ENCODE measurements at places on chromosomes 5 and 9. TPM values are rescaled to one million over a fixed set of nuclear protein-coding genes. Genes with fewer than 3 reads are reported as not detected.
A peak's percentile ranks its signal among the peaks of the same experiment; 100 is the strongest.

PTGER4 gene
- total RNA-seq: 4.7 TPM

GLDC gene
- total RNA-seq: 0.39 TPM

ABCA1 gene
- 7.7 TPM for total RNA-seq

TXNDC8 gene
- not detected for total RNA-seq

CDHR2 gene
- total RNA-seq: not detected

ECSCR gene
- total RNA-seq: 1.5 TPM

CDC14B gene
- 28.6 TPM for total RNA-seq

DNA sequence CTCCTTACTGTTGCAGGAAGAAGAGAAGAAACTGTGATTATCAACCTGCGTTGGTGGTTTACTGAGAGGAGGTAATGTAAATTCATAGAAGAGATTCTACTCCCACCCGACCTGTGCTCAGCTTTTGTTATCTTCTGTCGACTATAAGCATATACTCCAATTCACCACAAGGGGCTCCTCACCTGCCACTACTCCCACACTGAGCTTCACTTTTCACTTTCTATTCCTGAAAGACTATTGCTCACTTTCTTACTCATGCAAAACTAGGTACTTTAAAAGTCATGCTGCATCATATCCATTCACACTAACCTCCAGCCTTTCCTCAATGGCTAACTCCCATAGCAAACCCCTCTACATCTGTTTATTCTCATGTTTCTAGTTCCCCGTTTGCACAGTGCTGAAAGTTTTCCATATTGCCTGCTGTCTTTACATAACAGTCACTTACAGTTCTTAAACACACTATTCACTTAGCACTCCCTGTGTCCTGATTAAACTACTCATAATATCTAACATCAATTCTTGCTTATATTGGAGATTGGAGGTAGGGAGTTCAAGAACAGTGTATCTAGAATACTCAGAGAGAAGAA lies 1062.6 kb downstream of the NR2F1-AS1 start:
- peak; percentile 67 for DNase-seq

- no peak for DNase-seq
These were observed 714 bp upstream of the IER5L start for GRCh38 chr9:129178568-129179382.

GRCh38 chr5:130985776-130986175 lies 179.3 kb downstream of the HINT1 start:
- DNase-seq: no peak

DNA sequence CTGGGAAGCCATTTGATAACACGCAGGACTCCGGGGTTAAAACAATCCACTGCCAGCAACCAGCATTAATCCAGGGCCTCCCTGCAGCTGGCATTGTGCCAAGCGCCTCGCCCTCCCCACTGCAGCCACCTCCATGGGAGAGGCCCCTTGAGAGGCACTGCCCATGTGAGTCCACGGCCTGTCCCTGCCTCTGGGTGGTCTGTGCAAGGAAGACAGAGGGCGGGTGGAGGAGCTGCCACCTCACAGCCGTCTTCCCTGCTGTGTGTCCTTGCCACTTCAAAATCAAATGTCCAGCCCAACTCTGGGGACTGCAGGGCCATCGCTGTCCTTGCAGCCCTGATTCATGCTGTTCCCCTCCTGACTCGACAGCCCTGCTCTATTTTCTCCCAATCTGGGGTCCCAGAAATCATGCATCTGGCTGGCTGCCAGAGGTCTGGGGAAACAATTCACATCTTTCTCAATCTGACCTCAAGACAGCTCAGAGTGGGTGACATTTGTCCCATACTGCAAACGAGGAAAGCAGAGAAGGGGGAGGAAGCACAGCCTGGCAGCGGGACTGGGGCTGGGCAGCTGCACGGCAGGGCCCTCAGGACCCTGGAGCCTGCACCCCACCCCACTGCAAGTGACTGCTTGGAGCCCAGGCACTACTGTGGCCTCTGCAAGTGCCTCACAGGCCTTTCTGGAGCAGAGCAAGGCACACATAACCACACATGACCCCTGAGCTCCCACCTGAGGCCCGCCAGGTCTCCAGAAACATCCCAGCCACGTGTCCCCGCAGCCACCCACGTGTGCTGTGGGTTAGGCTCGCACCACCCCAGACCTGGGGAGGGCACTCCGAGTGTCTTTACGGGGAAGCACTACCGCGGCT lies 15.7 kb downstream of the BRD3OS start:
- no peak for DNase-seq

DNA sequence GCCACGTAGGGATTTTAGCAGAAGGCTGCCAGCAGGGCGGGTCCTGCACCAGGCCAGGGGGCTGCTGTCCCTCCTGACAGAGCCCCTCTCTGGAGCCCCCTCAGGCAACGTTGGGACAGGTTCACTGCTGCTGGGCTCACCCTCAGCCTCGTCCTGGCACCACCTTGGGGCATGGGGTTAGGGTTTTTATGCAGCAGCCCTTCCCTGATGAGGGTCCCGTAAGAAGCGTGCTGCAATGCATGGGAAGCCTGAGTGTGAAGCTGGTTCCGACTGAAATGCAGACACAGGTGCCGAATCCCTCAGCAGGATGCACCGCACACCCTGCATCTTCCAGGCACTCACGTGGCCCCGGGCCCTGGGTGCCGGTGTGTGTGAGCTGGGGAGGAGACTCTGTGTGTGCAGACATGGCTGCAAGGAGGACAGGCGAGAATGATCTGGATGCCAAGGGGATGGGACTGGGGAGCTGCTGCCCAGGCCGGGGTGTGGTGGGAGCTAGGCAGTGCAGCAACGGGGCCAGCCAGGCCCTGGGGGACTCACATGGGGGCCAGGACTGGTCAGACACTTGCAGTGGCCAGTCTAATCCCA lies 27.1 kb downstream of the ZDHHC11B start:
- no peak for DNase-seq

GRCh38 chr9:27602954-27603353 lies 29.7 kb upstream of the C9orf72 start:
- DNase-seq: no peak

DNA sequence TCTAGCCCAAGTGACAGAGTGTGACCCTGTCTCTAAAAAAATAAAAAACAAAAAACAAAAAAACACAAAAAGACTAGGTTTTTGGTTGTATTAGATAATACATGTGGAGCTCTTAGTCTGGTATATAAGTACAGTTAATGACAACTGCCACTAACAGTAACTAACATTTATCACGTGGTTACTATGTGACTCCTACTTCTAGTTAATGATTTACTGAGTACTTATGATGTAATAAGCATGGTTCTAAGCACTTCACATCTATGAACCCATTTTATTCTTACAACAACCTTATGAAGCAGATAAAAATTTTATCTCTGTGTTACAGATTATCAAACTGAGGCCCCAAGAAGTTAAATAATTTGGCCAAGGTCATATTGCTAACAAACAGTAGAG lies 6.1 kb upstream of the TMEFF1 start:
- DNase-seq: no peak

GRCh38 chr5:153883854-153884611 lies 154.7 kb downstream of the FAM114A2 start:
- DNase-seq: peak; percentile 45

DNA sequence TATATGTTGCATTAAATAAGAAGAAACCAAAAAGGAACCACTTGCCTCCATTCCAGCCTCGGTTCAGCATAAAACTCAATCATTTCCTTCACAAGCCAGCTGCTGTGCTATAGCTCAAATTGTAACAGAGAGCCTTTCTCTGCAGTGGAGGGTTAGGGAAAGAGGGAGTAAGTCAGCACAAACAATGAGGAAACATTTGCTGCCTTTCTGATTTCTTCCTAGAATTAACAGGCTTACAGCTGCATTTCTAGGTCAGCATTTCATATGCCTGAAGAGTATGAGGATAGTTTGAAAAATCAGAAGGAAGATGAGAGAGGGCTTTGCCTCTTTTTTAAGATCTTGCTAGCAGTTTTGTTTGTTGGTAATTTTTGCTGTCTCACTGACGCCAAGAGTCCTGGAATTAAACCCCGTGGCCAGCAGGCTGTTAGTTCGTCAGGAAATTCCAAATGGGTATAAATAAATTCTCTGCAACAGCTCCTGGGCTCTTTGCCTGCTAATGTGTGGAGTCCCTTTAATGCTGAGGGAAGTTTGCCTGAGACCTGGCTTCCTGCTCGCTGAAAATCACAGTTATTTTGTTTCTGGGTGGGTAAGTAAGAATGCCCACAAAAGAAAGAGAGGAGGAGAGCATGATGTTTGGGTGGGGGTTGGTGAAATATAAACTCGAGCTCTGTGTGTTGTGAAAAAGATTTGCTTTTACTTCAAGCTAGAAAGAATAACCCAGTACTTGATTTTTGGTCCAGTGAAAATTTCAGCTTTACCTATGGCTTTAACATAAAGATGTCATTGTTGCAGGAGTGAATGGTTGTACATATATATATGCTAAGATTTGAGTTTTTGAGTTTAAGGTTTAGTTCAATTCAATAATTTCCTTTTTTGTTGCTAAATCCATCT lies 148.1 kb upstream of the DMRT1 start:
- DNase-seq: peak; percentile 89

DNA sequence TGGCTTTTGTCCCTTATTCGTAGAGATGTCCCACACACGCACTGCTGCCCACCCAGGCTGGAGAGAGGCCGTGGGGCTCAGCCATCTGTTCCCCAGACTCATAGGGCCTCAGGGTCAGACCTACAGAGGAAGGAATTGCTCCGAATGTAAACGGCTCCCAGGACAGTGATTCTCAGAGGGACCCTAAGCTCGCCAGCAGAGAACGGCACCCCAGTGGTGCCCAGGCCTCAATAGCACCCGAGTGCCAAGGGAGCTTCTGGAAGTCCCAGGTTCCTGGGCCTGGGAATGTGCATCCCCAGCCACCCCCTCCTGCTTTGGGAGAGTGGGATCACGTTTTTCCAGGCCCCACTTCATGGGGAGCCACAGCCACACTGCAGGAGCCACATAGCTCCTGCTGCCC lies 32.9 kb upstream of the CNOT6 start:
- DNase-seq: no peak

- no peak for DNase-seq
These were observed 72.7 kb downstream of the NTRK2 start for GRCh38 chr9:84742261-84742660.

DNA sequence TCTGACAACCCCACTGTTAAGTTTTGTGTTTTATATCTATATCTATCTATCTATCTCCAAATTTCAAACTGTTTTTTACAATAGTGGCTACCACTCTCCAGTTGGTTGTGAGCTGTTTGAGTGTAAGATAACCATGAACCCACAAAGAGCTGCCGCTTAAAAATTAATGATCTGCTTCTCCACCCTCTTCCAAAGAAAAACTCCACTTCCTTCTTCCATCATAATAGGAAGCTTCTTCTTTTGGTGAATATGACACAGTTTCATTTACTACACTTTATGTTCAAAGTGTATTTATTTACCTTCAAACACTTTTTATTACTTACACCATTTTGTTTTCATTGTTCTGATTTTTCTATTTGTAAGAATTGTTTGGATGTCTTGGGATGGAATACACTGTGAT lies 37.9 kb downstream of the SPZ1 start:
- no peak for DNase-seq

- no peak for DNase-seq
These were observed 684.8 kb upstream of the CCNG1 start for GRCh38 chr5:162752612-162753011.

DNA sequence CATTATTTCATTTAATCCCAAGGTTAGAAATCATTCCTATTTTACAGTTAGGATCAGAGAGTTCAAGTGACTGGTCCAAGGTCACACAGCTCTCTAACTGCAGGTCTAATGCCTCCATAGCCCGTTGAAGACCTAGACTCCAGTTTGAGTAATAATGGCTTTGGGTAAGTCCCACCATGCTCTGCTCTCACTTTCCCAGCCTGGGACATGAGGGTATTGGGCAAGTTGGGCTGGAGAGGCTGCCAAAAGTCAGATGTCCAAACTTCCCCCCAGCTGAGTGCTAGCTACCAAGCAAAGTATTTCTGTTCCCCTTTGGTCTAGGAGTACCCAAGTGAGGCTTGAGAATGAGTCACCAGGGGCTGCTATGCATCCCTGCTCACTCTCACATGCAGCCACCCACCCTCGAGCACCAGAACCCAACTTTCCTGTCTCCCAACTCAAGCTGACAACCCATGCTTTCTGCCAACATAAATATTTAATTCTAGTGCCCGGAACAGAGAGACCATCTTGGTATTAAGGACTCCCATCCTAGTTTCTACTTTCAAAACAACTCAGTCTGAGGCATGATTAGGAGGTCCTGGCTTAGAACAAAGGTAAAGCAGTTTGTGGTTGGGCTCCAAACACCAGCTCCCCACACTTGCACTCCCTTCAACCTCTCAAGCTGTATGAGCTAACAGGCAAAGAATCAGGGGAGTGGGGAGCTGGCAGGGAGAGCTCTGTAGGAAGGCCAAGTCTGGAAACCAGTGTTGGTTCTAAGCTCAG lies 236.5 kb upstream of the TRIM32 start:
- DNase-seq: peak; percentile 78

DNA sequence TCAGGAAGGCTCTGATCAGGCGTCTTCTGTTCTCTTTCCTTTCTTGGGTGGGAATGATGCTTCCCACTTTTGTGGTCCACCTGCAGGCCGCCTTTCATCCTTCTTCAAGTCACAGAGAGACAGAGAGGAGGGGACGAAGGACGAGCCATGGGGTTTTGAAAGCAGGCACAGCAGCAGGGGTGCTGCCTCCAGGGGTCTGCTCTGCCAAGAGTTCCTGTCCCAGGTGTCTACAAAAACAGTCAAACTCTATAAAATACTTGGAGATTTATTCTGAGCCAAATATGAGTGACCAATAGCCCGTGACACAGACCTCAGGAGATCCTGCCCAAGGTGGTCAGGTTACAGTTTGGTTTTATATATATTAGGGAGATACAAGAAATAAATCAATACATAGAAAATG lies 34.5 kb upstream of the LCP2 start:
- DNase-seq: no peak

DNA sequence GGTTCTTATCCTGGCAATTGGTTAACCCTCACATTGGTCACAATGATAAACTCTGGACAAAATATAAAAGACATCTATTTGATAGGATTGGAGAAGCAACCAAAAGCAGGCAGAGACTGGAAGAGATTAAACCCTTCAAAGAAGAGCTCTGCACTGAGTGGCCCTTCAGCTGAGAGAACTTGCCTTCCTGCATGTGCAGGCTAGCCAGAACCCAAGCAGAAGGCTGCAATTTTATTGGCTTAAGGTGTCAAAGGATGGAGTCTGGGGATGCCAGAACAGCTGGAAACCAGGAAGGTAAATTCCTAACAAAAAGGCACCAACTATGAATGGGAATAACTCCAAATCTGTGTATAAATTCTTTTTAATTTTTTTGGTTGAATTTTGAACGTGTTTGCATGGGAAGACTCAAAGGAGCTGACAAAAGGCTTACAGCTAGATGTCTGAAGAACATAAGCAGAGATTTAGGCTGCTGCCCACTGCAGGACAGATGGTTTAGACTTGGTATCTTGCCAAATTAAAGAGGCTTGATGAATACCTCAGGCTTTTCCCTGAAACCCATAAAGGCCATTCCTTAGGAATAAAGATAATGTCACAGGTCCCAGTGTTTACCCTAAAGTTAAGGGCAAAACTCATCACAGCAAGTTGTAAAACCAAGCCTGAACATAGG lies 66.3 kb downstream of the NR2F1 start:
- peak; percentile 3 for DNase-seq

- no peak for DNase-seq
These were observed 243.5 kb upstream of the FBXL7 start for GRCh38 chr5:15256485-15256884.

Data from M059J (cell line).